ENCODE measurements at places on chromosomes 16 and 17.

DNA sequence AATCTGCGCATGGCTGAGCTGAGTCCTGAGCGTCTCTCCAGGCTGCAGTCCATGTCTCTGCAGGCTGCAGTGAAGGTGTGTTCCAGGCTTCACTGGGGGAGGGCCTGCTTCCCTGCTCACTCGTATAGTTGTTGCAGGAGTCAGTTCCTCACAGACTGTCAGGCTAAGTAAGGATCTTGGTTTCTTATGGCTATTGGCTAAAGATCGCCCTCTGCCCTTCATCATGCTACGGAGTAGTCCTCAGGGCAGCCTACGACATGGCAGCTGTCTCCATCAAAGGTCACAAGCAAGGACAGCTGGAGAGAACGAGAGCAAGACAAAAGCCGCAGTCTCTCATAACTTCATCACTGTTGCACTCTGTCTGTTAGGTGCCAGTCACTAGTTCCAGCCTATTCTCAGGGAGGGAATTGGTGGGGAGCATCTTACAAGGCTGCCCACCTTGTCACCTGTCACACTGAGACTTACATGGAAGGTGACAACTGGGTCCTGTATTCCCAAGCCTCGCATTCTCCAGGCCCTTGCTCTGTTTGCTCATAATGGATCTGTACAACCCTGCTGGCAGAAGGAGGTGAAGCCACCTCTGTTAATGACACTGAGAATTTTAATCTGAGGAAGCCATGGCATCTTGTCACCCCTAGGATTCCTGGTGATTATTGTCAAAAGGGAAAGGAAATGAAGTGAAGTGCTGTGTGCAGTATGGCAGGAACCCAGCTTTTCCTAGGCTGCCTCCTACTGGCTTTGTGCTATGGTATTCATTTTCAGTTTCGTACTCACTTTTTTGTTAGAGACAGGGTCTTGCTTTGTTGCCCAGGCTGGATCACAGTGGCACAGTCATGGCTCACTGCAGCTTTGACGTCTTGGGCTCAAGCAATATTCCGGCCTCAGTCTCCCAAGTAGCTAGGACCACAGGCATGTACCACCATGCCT, 43.4 kb downstream of the MFSD11 start:
- peak; percentile 19 for DNase-seq

DNA sequence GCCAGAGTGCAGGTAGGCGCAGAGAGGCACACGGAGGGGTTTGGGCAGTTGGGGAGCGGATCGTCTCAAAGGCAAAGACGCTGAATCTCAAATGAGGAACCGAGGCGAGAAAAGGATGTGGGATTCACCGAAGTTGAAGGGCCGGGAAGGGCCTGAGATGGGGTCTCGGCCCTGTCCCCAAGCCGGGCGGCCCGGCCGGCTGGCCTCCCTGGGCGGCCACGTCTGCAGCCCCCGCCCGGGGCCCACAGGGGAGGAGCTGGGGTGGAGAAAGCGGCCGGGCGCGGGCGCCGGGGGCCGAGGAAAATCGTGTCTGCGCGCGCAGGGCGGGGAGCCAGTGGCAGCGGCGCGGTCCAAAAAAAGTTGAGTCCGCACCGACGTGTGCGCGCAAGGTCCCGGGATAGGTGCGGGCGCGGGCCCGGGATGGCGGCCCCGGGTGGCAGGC, 458 bp downstream of the SLC12A4 start:
- peak; percentile 57 for DNase-seq

DNA sequence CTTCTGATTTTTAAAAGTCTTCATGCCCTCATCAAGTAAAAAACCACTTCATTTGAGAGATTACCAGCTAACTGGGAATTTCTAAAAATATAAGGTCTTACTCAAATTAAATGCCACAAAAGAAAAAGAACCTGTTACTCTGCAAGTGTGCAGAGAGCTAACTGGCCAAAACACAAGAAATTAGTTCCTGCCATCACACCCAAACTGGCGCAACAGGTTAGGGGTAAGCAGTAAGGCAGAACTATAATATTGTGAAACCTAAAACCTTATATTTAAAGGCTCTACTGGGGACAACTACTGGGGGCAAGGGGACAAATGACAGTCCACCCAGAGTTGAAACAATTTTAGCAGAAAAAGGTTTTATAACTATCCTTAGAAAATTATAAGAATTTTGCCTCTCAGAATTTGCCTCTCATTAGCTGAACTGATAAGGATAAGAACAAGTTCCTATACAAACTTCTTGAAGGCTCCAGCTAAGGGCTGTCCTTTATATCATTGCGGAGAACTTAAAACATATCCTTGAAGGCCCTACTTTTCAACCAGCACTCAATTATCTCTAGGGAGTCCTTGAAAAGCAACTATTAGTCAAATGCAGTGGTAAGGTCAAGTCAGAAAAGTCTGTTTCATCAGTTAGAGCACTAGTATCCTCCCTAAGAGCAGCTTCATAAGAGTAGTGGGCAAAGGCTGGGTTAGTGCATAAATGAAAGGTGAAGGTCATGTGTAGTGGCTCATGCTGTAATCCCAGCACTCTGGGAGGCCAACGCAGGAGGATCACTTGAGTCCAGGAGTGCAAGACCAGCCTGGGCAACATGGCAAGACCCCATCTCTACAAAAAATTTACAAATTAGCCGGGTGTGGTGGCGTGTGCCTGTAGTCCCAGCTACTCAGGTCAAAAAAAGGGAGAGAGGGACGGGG, 31.5 kb downstream of the SMURF2 start:
- DNase-seq = no peak

GRCh38 chr17:7260651-7261378, 1.5 kb downstream of the CLDN7 start:
- DNase-seq = no peak

- DNase-seq = no peak
These were observed 252.2 kb upstream of the DYNLRB2 start for GRCh38 chr16:80288616-80289015.

- DNase-seq = no peak
These were observed 12.8 kb upstream of the ADCY7 start for GRCh38 chr16:50253514-50253910.

- no peak for DNase-seq
These were observed 16.7 kb downstream of the IGFBP4 start for GRCh38 chr17:40459636-40460603.

DNA sequence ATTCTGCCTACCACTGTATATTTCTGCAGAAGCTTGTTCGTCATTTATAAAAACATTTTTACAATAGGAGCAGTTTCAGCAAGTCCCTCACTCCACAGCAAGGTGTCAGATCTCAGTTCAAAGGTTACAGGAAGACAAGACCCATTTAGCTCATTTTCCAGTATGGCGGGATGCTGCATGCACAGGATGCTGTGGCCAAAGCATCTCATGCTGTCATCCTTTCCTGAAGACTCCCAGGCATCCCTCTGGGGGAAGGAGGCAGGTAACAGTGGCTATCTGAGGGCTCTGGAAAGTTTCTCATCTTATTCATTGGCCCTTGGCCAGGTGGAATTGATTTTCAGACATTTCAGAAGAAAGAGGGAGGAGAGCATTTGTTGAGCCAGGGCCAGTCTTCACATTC, 539.3 kb upstream of the CDH5 start:
- DNase-seq = no peak

GRCh38 chr16:3865241-3865640, 15.3 kb downstream of the CREBBP start:
- DNase-seq = no peak

DNA sequence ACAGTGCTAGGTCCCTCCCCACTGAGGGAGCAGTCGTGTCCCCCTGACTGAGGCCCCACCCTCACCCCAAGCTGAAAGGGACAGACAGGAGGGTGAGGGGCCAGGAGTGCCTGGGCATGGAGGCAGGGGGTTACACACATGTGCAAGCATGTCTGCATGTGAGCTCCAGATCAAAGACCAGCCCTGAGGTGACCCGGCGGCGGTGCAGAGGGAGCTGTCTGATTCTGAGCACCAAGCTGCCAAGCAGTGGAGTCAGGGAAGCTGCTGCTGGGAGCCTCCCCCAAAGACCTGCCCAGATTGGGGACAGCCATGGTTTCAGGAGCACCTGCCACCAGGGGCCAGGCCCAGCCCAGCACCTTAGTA, 5.5 kb downstream of the DLX3 start:
- no peak for DNase-seq

- peak; percentile 91 for DNase-seq
These were observed 41.8 kb downstream of the TEKT5 start for GRCh38 chr16:10652730-10653590.

- DNase-seq = no peak
These were observed 144.7 kb upstream of the CRHR1 start for GRCh38 chr17:45639297-45639849.

DNA sequence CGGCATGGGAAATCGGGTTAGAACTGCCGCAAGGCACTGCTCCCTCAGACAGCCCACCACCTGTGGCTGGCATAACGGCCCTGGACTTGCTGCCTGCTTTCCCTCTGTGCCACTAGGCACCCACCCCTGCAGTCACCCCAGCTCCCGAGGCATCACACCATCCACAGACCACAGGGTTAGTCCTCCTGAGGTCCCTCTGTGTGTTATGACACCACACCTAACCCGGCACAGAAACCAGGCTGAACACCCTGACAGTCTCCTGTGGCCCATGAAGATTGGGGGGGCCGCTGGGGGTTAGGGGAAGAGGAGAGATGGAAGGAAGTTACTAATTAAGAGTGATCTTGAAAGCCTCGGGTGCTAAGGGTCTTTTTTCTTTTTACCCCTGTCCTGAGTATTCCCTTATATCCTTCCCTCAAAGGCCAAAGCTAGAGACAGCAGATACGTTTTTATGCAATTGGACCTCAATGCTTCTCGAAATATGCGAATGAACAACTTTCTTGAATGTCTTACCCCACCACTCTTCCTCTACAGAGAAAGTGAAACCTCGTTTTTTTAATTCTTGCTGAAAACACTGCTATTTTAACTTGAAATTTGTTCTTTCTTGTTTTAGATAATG, 7.0 kb downstream of the CYTH1 start:
- no peak for DNase-seq

- no peak for DNase-seq
These were observed 72.2 kb downstream of the HS3ST3B1 start for GRCh38 chr17:14372905-14373613.

- peak; percentile 21 for DNase-seq
These were observed 90.0 kb downstream of the GNAO1 start for GRCh38 chr16:56281249-56281805.

DNA sequence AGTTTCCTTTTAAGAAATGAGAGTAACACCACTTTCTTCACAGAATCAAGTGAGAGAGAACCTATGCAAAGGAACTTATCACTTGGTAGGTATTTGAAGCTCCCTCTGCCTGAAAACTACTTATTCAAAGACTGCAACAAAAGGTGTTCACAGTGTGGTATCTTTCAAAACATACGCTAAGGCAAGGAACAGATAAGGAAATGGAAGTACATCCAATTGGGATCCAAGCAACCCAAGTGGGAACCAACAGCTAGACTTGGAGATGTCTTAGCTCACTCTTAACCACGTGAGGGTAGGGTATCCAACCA, 431 bp upstream of the PPM1E start:
- DNase-seq = no peak

- DNase-seq = no peak
These were observed 34.8 kb upstream of the FBXO47 start for GRCh38 chr17:39001703-39002637.

DNA sequence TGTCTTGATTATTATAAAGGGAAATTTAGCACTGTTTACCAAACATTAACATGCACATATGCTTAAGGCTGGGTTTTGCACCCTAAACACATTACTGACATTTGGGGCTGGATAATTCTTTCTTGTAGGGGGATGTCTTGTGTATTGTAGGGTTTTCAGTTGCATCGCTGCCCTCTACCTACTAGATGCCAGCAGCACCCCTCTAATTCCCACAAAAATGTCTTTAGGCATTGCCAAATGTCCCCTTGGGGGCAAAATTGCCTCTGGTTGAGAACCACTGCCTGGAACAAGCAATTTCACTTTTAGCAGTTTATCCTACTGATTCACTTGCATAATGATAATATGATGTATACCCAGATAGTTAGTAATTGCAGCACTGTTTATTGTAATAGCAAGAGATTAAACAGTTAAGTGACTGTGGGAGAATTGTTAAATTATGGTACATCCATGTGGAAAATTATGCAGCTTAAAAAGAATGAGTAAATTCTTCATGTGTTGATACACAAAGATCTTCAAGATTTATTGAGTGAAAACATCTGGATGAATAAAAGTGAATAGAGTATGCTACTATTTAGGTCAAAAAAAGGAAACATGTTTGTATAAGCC, 18.4 kb downstream of the PRSS54 start:
- DNase-seq = no peak

GRCh38 chr17:44752953-44753861, 5.6 kb upstream of the ADAM11 start:
- no peak for DNase-seq

GRCh38 chr16:3912897-3913296, 32.4 kb upstream of the CREBBP start:
- DNase-seq = no peak

DNA sequence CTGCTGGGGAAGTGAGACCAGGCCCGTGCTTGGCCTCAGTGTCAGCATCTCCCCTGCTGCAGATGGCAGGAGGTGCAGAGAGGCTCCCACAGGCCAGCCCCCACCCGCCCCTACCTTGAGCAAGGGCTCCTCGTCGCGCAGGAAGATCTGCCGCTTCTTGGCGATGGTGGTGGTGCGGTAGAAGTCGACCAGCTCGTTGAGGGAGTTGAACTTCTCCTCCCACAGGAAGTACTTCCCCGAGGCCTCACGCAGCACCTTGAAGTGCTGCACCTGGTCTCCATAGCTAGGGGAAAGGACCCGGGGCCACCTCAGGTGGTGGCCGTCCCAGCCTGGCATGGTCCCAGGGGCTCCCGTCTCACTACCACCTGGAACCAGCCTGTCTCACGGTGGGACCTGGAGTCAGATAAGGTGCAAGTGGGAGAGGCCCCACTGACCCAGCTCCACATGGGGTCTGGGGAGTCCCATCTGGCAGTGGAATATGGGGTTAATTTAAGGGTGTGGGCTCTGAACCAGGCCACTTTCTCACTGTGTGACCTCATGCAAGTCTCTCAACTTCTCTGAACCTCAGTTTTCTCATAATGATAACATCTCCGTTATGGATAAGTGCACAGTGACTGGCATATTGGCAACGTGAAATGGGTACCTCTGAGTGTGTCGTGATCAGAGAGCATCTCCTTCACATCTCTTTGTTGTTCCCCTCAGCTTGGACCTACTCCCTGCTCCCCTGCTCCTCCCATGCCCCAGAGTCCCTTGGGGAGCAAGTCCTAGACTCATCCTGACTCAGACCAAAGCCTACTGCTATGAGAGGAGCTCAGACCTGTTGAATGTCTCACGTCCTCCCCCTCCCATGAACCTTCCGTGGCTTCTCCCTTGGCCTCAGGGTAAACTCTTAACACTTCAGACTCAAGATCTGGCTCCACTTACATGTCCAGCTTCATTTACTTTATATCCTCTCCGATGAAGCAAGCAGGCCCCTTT, 19.8 kb upstream of the FAM83G start:
- DNase-seq = no peak

GRCh38 chr17:79630126-79630525, 19.3 kb upstream of the RBFOX3 start:
- DNase-seq = no peak

Measured in ACHN (cell line).